ENCODE measurements at places on chromosomes 6 and 20.

DNA sequence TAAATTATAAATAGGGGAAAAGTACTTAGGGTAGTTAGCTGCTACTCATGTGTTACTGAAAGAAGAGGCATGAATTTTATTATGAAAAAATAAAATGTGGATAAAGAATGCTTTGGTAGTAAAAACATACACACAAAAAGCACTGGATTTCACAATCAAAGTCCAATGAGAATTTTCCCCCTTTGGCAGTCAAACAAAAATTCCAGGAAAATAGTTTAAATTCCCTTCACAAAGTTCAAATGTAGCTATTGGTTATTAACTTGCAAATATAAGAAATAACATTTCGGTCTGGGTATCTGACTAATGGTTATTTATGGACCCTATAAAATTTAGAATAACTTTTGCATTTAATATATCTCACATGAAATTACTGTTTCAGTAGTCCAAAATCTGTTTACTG, 210.4 kb downstream of the FOXC1 start:
- no peak for DNase-seq

- no peak for DNase-seq
Measured at GRCh38 chr6:92024110-92024509, 1395.2 kb downstream of the EPHA7 start.

DNA sequence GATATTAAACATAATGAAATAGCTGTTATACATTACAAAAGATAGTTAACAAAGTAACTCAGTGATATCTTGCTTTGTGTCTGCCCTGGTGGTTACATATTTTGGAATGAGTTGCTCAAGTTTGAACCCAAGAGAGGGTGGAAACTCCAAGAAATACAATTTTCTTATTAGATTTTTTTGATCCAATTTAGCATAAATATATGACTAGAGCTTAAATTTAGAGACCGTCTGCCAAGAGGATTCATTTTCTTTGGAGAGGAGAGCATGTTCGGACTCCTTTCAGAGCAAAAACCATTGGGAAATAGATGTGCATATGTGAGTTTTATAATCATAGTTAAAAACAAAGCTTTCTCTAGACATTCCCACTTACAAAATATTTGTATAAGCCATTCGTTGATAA, 353.4 kb downstream of the EPM2A start:
- no peak for DNase-seq

DNA sequence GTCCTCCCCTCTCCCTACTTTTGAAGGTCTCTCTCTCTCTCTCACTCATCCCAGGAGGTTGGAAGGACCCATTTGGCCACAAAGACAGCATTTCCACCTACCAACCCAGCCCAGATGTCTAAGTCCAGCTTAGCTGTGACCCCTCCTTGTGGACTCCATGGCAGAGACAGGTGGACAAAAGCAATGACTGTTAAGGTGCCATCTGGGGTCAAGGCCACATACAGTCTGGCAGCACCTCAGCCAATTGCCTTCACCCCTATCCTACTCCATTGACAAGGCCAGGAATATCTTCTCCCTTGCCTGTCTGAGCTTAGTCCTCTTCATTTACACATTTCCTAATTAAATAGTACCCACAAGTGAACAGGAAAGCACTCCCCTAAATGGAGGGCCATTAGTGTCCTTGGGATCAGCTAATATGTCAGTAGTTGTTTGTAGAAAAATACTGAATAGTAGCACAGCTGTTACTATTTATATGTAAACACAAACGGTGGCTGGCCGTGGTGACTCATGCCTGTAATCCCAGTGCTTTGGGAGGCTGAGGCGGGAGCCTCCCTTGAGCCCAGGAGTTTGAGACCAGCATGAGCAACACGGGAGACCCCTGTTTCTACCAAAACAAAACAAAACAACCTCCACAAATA, 28.8 kb downstream of the GCM1 start:
- DNase-seq: no peak

GRCh38 chr6:5511954-5512353, 250.6 kb downstream of the FARS2 start:
- DNase-seq: no peak

DNA sequence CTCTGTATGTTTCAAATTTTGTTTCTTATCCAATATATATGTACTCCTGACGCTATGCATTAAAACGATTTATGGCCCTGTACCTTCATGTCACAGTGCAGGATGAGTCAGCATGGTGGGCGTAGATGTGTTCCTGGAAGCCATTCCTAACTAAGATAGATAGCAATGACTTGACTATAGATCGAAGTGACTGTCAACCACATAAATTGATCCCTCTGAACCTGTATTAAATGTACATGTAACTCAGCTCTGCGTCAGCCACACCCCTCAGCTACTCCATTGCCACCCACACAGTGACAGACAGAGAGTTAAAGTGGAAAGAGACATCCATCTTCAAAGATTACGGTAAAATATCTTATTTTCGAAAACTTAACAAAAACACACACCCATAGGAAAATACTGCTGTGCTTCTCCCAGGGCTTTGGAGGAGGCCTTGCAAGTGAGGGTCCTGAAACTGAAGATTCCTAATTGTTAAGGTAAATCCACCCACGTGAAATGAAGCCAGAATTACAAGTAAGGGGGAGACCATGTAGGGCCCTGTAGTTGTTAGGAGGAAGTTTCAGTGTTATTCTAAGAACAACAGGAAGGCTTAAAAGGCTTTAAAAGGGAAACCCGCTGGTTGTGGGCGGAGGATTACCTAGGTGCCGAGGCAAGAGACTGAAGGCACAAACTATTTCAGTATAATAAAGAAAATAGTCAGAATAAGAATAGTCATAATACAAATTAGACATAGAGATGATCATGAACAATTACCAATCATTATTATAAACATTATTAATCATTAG, 10.3 kb upstream of the RAD21L1 start:
- DNase-seq: no peak

GRCh38 chr20:43716757-43717615, 9.8 kb downstream of the GTSF1L start:
- no peak for DNase-seq

- no peak for DNase-seq
Measured at GRCh38 chr20:54221353-54221752, 13.5 kb downstream of the PFDN4 start.

DNA sequence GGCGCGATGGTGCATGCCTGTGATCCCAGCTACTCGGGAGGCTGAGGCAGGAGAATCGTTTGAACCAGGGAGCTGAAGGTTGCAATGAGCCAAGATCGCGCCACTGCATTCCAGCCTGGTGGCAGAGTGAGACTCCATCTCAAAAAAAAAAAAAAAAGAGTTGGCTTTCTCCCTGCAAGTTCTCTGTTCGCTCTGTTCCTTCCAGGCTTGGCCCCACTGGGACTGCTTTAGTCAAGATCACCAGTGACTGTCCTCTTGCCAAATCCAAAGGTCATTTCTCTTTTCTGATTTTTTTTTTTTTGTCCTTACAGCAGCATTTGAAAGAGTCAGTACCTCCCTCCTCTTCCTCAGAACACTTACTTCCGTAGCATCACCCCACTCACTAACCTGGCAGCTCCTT, 10.8 kb upstream of the GNRH2 start:
- DNase-seq: no peak

- no peak for DNase-seq
Measured at GRCh38 chr6:167350275-167350696, 25.4 kb downstream of the TTLL2 start.

- no peak for DNase-seq
Measured at GRCh38 chr6:73694711-73695411, 1.1 kb upstream of the CD109 start.

GRCh38 chr6:43014434-43014909, 423 bp downstream of the KLHDC3 start:
- no peak for DNase-seq

GRCh38 chr6:161246725-161247124, 27.1 kb downstream of the AGPAT4 start:
- DNase-seq: no peak

- DNase-seq: no peak
Measured at GRCh38 chr6:157217894-157218370, 105.4 kb downstream of the TMEM242 start.

- DNase-seq: no peak
Measured at GRCh38 chr6:85756982-85757381, 114.3 kb upstream of the SYNCRIP start.

DNA sequence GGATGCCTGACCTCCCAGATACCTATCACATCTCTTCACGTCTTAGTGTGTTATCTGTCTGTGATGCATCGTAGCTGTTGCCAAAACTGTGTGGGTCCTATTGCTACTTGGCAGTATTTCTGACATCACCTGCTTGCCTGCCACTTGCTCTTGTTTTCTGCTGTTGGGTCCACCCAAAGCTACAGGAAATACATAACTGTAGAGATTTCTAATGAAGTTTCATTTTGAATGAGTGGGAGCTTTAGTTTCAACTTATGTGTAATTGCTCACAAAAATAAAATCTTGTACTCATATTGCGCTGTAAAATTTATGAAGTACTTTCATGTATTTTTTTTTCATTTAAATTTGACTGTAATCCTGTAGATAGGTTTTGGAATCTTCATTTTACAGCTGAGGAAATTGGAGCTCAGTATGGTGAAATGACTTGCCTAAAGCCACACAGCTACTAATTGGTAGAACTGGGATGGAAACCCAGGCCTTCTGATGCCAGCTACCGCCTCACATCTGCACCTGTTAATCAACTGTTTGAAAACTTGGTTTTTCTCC, 113.6 kb upstream of the MAN1A1 start:
- DNase-seq: no peak

DNA sequence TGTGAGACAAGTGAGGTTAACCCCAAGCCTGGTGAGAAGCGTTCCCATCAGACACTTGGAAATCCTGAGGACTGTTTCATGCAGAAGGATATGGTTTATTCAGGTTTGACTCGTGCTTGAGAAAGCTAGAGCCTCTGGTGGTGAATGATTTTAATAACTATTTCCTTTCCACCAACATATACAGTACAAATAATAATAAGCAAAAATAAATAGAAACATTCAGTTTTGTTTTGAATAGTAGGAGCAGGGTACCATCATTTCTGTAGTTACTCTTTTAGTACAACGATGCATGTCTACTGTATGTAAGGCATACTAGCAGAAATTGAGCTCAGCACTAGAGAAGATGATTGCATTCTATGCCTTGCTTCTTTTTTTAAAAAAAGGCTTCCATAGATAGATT, 33.5 kb downstream of the PLG start:
- DNase-seq: no peak

DNA sequence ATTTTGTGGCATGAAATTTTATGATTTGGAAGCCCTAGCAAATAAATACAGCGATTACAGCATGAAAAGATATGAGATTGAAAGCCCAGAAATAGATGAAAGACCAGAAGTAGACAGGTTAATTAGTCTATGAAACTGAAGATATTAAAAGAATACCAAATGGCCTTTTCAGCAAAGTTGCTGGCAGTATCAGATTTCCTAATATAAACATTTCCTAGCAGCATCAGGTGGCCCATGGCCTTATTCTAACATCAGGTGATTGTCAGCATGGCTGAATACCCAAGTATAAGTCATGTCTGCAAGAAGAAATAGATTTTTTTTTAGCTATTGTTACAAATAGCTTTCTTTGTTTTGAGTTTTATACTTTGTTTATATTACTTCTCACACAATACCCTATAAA, 93.2 kb downstream of the CLVS2 start:
- DNase-seq: no peak

Measured in esophagus squamous epithelium (tissue), 5 donors.